Activated CD4-positive, alpha-beta memory T cell treated with anti-CD3 and anti-CD28 coated beads, Interleukin-2, amount 10 ng/mL, durations not matched to agents 7 days and 5 days (primary cell): ENCODE measurements at places on chromosomes 11 and 22.
A peak's percentile ranks its signal among the peaks of the same experiment; 100 is the strongest.

DNA sequence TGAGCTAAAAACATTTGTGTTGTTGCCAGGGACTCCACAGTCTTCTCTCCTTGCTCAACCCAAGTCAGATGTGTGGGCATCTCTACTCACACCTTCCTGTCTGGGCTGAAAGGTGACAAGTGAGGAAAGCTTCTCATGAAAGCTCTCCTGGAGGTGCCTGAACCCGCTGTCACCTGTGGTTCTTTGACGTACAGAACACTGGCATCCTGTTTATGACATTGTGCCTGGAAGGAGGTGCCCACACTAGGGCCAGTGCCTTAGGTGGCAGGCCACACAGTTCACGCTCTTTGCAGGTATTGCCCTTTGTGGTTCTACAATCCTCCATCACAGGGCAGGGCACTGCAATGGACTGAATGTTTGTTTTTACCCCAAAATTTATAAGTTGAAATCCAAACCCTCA, 108.5 kb downstream of the CD44 start:
- peak; percentile 62 for DNase-seq

DNA sequence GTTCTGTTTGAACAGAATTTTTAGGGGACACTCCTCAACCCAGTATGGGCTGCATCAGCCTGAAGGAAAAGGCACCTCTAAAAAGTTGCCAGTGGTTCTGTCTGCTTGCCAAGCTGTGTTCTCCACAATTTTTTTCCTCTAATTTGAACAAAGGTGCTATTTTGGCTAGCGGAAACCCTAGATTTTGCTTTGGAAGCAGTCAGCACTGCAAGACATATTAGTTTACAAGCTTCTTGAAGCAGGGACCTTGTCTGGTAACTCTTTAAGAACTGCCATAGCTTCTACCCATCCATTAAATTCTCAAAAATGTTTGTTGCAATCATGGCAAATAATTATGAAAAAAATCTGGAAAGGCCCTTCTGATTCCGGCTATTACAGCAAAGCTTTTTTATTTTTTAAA, 75.6 kb upstream of the HEPHL1 start:
- DNase-seq, result no peak

DNA sequence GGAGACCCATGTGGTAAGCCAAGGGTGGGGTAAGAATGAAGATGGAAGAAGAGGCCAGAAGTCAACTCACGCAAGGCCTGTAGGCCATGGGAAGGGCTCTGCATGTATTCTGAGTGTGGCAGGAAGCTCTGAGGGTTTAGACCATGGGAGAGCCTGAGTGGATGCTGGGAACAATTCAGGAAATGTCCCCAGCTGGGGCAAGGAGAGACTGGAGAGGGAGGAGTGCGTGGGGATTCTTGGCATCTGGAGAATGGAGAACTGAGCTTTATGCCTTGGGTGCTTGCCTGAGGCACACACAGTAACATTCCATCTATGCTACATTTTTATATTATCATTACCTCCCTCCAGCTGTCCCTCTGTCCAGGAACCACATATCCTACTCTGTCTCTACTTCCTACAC, 50.4 kb upstream of the CD82 start:
- DNase-seq, result no peak

- DNase-seq, result no peak
Measured at GRCh38 chr11:107050121-107050520, 31.8 kb upstream of the GUCY1A2 start.

- DNase-seq, result no peak
Measured at GRCh38 chr22:35739076-35739930, 21.6 kb downstream of the APOL5 start.

DNA sequence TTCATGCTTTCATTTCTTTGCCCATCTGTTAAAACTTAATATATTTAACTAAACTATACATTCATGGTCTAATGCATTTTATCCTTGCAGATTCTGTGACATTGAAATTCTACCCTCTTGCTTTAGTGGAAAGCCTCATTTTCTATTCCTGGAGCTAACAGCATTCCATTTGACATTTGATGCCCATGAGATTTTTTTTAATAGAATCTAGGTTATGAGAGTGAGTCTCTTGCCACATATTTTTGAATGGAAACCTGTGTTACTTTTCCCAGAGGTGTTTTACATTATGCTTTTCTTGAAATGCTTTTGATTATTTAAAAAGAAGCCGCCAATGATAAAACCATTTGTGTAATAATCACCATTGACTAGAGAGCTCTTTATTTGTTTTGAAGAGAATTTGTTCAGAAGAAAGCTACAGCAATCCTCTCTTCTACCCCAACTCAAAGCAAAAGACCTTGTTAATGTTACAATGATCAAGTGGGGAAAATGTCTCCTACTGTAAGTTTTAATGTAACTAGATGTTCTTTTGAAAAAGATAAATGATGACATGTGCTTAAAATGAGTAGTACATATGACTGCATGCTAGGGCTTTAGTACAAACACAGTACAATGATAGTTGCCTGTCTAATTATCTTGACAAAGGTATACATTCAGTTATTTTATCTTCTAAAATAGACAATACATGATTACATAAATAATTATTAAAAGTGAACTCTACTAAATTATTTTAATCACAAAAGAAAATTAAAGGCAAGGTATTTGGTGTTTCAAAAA, 67.3 kb downstream of the GAS2 start:
- no peak for DNase-seq

GRCh38 chr11:72673943-72674828, at the start of gene PDE2A:
Gene PDE2A, minus strand, starts transcription at chr11:72674422. Its CDS starts 215 bp downstream, at chr11:72674207.
- DNase-seq, result no peak

GRCh38 chr11:116607027-116607426, 165.8 kb downstream of the BUD13 start:
- no peak for DNase-seq

DNA sequence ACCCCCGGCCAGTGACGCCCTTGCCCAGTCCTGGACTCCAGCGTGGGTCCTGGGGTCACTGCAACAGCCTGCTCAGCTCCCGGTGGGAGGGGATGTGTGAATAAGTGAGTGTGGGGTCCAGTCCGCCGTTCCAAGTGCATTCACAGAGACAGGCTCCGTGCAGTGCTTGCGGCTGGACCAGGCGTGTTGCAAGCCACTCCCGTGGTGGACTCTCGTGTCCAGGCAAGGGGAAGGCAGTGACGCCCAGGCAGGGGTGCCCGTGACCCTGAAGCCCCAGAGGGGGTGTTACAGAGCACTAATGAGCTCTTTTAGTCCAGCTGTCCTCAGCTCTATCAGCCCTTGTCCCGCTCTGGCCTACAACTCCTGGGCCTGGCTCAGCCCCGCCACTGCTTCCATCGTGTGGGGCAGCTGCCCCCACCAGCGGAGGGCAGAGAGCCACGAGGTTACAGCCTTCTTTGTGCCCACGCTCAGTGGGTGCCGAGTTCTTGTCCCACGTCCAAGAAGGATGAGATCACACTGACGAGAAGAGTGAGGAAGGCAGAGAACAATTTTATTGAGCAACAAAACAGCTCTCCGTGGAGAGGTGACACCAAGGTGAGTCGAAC, 1807.5 kb downstream of the LRRC4C start:
- no peak for DNase-seq

GRCh38 chr11:114448749-114449482, 9.6 kb downstream of the REXO2 start:
- no peak for DNase-seq

GRCh38 chr22:45896153-45896951, 80.6 kb downstream of the WNT7B start:
- no peak for DNase-seq

GRCh38 chr11:115716601-115717529, 212.7 kb upstream of the CADM1 start:
- DNase-seq, result no peak

DNA sequence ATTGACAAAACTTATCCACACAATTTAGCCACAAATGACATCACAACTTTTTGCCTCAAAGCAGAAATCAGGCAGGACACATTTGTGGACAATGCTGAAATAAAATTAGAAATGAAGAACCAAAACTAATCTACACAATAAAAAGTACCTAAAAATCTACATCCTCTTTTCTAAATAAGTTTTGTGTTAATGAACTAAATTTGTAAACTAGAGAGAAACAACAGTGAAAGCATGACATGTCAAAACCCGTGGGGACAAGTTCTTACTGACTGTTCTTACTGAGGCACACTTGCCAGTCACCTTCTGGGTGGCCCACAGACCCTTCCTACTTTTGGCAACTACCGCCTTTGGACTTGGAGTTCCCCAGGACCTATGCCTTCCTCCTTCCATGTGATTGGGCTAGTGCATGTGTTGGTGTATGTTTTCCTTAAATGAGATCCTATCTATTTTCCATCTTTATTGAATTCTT, 60.7 kb upstream of the MUC15 start:
- DNase-seq, result no peak

GRCh38 chr11:36264011-36264972, 24.9 kb downstream of the COMMD9 start:
- no peak for DNase-seq

DNA sequence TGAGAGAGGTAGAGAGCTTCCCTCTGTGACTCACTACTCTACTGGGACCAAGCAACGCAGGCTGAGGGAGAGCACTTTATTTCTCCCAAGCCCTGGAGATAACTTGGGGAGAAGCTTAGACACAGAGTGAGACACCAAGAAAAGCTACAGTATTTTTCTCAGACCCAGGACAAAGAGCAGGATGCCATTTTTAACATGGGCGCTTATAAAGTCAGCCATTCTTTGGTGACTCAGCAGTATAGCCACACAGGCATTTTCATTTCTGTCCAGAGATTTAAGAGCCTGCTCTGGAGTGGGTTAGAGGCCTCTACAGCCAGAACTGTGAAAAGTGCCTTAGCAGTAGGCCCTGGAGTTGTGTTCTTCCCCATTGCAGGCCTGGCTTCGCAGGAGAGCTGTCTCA, 55.0 kb upstream of the GLYAT start:
- DNase-seq, result no peak

- DNase-seq, result no peak
Measured at GRCh38 chr11:133716602-133717001, 128.7 kb downstream of the SPATA19 start.

DNA sequence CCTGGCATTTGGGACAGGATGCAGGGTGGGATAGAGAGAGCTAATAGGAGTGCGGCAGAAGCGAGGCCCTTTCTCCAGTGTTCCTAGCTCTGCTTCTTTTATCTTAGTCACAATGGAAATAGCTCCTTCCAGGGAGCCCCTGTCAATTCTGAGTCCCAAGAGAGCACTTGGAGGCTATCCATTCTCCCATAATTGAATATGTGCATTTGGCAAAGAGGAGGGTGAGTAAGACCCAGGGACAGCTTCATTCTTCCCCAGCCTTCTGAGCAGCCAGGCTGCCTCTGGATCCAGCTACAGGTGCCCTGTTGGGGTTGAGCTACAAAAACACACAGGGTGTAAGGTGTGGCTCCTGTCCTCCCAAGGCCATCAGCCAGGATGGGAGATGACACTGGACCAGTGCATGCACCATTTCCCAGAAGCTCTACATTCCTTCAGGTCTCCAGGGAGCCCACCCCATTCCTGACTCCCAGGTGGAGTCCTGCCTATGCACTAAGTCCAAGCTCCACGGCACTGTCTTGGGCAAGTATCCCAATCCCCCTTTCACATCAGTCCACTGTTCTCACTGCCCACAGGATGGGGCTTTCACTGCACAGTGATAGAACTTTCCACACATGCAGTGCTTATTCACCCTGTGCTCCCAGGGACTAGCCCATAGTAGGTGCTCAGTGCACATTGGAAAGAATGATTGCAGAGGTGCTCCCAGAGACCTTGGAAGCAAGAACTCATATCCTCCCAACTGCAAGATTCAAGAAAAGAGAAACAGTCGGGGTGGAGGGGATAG, 6.2 kb downstream of the MS4A10 start:
- no peak for DNase-seq

DNA sequence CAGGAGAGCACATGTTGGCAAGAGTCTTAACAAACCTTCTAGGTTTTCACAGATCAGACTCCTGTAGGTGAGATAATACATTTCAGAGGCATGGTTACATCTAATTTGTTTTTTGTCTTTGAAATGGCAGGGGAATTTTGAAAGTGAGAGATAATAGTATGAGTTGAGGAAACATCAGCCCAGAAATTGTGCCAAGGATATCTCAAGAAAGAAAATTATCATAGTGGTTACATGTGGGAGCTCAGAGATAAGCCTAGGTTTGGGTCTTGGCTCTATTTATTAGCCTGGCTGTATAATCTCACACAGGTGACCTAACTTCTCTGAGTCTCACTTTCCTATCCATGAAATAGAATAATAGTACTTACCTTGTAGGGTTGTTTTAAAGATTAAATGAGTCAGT, 443 bp downstream of the BTBD18 start:
- DNase-seq, result no peak

- no peak for DNase-seq
Measured at GRCh38 chr22:31678748-31679147, 16.7 kb upstream of the PISD start.

- no peak for DNase-seq
Measured at GRCh38 chr22:44344407-44344806, 31.7 kb upstream of the SHISAL1 start.

GRCh38 chr11:103484545-103484944, 375.3 kb downstream of the DYNC2H1 start:
- no peak for DNase-seq

GRCh38 chr22:33202455-33202854, 144.3 kb upstream of the SYN3 start:
- no peak for DNase-seq

- no peak for DNase-seq
Measured at GRCh38 chr22:20390394-20390907, 3.5 kb upstream of the ZNF74 start.

DNA sequence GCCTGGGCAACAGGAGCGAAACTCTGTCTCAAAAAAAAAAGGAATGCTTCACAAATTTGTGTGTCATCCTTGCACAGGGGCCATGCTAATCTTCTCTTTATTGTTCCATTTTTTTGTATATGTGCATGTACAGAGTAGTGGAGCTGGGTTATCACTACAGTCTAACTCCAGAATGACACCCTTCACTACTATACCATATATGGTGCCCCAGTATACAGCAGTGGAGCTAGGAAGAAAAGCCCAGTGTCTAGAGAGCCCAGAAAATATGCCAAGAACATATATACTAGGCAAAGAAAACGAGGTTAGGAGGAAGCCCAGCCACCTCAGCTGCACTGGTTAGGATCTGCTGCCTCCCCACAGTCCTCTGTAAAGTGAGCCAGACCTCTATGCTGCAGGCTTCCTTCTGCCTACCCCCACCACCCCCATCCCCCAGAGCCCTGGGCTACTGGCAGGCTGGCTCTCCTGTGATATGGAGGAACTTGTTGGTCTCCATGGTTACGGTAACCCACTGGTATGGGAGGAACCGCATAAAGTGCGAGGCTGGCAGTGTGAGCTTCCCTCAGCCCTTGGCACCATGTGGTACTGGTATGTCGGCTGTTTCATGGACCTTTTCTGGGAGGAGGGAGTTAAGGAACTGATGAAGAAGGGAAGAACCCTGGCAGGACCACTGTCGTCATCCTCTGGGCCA, 34.3 kb downstream of the RCOR2 start:
- no peak for DNase-seq

- DNase-seq, result no peak
Measured at GRCh38 chr11:130313383-130314183, 1.1 kb downstream of the ZBTB44 start.
